ENCODE measurements at places on chromosomes 5 and 9. TPM values are rescaled to one million over a fixed set of nuclear protein-coding genes. Genes with fewer than 3 reads are reported as not detected.

- no peak overlapping the region for H3K27ac ChIP-seq
- H3K4me1 ChIP-seq = no peaks in the 10 kb centered on the region
- no peak overlapping the region for H3K4me3 ChIP-seq
- DNase-seq = no peak
- H3K27me3 ChIP-seq = no peaks in the 10 kb centered on the region
Observed at GRCh38 chr9:119839888-119840287, 470.7 kb upstream of the BRINP1 start.

GRCh38 chr5:1757511-1757910 lies 42.1 kb downstream of the MRPL36 start:
- H3K4me3 ChIP-seq = no peak overlapping the region
- H3K36me3 ChIP-seq = no peaks in the 10 kb centered on the region

The MYOT gene
- total RNA-seq = not detected

DNA sequence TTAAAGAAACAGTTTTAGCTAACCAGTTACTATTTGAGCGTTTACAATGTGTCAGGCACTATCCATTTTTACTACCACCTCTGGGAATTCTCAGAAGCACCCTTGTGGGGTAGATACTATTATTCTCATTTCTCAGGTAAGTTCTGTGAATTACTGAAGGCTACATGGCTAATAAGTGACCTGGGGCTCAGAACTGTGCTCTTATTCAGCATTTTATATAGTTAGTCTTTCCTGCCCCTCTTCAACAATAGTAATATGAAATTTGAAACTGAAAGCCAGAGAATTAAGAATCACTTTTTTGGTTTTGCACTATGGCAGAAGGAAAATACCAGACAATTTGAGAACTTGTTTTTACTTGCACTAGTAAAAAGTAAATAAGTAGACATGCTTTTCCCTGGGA lies 11.8 kb downstream of the ELL2 start:
- H3K27ac ChIP-seq = no peak overlapping the region
- peaks cover 31% of the 10 kb centered on the region for H3K4me1 ChIP-seq

The SLC6A7 gene
- not detected for total RNA-seq

DNA sequence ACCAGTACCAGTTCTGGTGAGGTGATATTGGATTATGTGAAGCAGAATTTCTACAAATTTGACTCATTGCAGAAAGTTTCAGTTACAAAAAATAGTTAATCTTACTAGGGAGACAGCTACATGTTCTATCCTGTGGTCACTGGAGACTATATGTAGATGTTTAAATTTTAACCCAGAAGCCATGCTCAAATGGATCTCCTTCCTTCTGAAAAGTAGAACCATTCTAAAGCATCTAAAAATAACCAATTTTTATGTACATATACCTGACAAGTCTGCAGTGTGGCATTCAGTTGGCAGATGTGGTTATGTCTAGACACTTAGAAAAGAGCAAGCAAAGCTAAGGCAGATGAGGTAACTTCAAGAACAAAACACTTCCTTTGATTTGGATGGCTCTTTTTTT lies 65.5 kb upstream of the POU4F3 start:
- DNase-seq = no peak
- H3K36me3 ChIP-seq = peaks cover 39% of the 10 kb centered on the region
- no peaks in the 10 kb centered on the region for H3K4me1 ChIP-seq
- H3K4me3 ChIP-seq = no peak overlapping the region
- H3K27me3 ChIP-seq = no peaks in the 10 kb centered on the region

- H3K4me1 ChIP-seq = peaks cover 11% of the 10 kb centered on the region
- peaks cover 5% of the 10 kb centered on the region for H3K36me3 ChIP-seq
- H3K27me3 ChIP-seq = no peaks in the 10 kb centered on the region
- no peak for DNase-seq
Observed at GRCh38 chr5:151171529-151171928, 13.9 kb upstream of the ANXA6 start.

The TMOD1 gene
- 0.16 TPM for total RNA-seq

GRCh38 chr5:1053391-1054017 lies 44.9 kb downstream of the NKD2 start:
- no peaks in the 10 kb centered on the region for H3K27me3 ChIP-seq
- H3K4me1 ChIP-seq = no peaks in the 10 kb centered on the region
- DNase-seq = no peak
- H3K4me3 ChIP-seq = no peak overlapping the region

The DDX4 gene
- 0.23 TPM for total RNA-seq

The C9orf50 gene
- not detected for total RNA-seq

GRCh38 chr9:19026375-19026774 lies 6.6 kb downstream of the SAXO1 start:
- H3K27me3 ChIP-seq = peaks cover 8% of the 10 kb centered on the region
- H3K36me3 ChIP-seq = no peaks in the 10 kb centered on the region
- peaks cover 5% of the 10 kb centered on the region for H3K4me1 ChIP-seq
- no peak for DNase-seq
- H3K4me3 ChIP-seq = no peak overlapping the region

DNA sequence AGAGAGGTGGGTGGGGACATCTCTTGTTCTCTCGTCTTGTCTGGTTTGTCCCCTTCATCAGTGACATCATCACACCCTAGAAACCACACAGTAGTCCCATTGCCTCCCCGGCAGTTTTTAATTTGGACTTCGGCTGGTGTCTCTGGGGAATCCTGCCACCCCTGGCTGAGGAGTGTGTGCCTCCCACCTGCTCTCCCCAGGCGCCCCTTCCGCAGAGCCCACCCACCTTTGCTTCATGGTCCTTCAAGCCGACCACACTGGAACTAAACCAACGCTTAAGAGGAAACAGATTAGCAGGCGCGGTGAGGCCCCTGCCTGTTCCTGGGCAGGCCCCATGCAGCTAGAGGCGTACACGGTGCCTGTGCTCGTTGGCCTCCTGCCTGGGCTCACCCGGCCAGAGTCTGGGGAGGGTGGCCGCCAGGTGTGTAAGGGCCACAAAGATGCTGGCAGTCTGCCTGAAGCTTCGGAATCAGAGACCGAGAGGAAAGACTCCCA lies 107.6 kb upstream of the SPRY4 start:
- no peaks in the 10 kb centered on the region for H3K36me3 ChIP-seq
- DNase-seq = peak; percentile 63
- peak overlapping the region; percentile 70 for H3K4me3 ChIP-seq
- peak overlapping the region; percentile 93 for H3K27ac ChIP-seq
- H3K4me1 ChIP-seq = peaks cover 39% of the 10 kb centered on the region

- H3K27ac ChIP-seq = no peak overlapping the region
- no peaks in the 10 kb centered on the region for H3K27me3 ChIP-seq
- no peaks in the 10 kb centered on the region for H3K36me3 ChIP-seq
Observed at GRCh38 chr5:74035521-74035937, 409.5 kb downstream of the ARHGEF28 start.

The CENPK gene
- 97.8 TPM for total RNA-seq

DNA sequence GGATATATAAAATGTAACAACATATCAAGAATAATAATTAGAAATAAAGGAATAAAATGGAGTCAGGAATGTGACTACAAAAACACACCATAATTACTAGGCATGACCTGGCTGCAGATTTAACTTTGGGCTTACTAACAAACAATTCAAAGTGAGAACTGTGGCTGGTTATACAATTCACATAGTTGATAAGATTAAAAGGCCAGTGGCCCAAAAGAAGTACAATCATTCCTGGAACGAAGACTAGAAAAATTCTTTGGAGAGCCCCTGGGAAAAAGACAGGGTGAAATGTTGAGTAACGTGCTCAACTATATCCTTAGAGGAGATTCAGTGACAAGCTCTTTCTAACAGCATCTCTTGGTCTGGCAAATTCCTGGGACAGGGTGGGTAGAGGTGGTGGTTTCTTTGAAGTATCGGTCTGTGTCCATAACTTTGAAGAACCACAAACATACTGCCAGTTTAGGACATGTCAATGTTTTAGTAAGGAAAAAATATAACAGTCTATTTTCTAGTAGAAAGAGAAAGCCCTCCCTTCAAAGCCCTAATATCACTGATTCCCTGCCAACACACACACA lies 75.0 kb upstream of the IL6ST start:
- no peak for DNase-seq
- no peak overlapping the region for H3K27ac ChIP-seq
- no peak overlapping the region for H3K4me3 ChIP-seq
- H3K4me1 ChIP-seq = peaks cover 53% of the 10 kb centered on the region
- H3K36me3 ChIP-seq = peaks cover 2% of the 10 kb centered on the region
- H3K27me3 ChIP-seq = peaks cover 5% of the 10 kb centered on the region

DNA sequence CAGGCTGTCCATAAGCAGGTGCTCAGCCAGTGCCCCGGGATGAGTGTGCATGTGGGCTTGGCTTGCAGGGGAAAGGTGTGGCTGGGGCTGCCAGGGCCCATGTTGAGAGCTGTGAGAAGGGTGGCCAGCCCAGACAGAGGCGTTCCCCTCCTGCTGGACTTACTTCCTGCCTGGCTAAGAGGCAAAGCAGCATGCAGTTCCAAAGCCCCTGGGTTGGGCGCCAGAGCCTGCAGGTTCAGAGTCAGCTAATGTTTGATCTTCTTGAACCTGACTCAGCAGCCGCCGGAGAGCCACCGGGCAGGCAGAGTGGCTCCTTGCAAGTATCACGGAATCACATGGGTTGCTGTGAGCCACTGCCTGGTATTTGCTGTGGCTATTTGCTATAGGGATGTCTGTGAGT lies 168.4 kb upstream of the MAP1B start:
- no peak for DNase-seq
- H3K27ac ChIP-seq = no peak overlapping the region
- no peaks in the 10 kb centered on the region for H3K36me3 ChIP-seq
- no peak overlapping the region for H3K4me3 ChIP-seq
- no peaks in the 10 kb centered on the region for H3K4me1 ChIP-seq

The PITX1 gene
- total RNA-seq = not detected

- H3K36me3 ChIP-seq = no peaks in the 10 kb centered on the region
- H3K27me3 ChIP-seq = peaks cover 6% of the 10 kb centered on the region
- no peak for DNase-seq
- H3K4me3 ChIP-seq = no peak overlapping the region
- no peaks in the 10 kb centered on the region for H3K4me1 ChIP-seq
Observed at GRCh38 chr5:160260881-160261815, 31.8 kb downstream of the FABP6 start.

DNA sequence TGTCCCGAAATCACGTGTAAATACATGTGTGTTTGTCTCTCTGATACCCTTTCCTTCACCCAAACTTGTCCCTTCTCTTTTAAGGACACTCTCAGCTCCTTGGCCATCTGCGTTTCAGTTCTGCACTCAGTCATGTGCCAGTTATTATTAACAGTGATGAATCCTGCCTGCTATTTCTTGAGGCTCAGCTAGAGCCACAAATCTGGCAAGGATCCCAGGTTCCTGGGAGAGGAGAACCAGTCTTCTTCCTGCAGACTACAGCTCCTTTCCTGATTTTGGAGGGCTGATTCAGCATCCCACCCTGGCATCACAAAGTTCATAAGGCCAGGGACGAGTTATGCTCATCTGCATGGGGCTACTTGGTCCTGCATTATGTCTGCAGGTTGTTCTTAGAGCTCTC lies 5.6 kb downstream of the MAMDC2 start:
- peaks cover 39% of the 10 kb centered on the region for H3K27me3 ChIP-seq
- no peak for DNase-seq
- H3K36me3 ChIP-seq = no peaks in the 10 kb centered on the region
- H3K4me1 ChIP-seq = peaks cover 13% of the 10 kb centered on the region
- no peak overlapping the region for H3K4me3 ChIP-seq
- no peak overlapping the region for H3K27ac ChIP-seq

The EPB41L4B gene
- not detected for total RNA-seq

The TXNDC8 gene
- not detected for total RNA-seq

The ZNF484 gene
- 10.4 TPM for total RNA-seq

The ORM1 gene
- total RNA-seq = not detected

DNA sequence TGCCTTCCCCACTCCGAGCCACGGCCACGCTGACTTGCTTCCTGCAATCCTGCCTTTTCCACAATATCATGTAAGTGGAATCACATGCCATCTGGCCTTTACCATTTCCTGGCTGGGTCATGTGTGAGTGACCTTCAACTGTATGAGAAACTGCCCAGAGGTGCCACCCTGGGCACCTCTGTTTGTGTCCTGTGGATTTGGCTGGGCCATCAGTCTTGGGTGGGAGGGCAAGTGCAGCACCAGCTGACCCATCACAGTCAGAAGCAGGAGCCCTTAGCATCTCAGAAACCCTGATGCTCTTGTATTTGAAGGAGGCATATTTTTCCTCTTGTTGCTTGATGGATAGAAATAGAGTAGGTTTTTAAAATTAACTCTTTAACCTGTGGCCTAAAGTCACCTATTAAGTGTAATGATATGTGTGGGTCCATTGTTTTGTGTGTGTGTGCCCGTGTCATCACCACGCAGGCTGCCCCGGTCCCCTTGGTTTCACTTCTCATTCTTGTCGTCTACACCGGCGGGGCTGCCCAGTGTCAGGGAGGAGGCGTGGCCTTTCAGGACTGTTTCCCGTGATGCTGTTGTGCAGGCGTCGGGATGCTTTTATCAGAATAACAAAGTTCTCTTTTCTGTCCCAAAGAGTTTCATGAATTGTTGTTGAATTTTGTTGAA lies 52.1 kb upstream of the CACNA1B start:
- no peak for DNase-seq
- no peaks in the 10 kb centered on the region for H3K4me1 ChIP-seq
- no peak overlapping the region for H3K27ac ChIP-seq
- H3K27me3 ChIP-seq = no peaks in the 10 kb centered on the region
- H3K4me3 ChIP-seq = no peak overlapping the region
- H3K36me3 ChIP-seq = peaks cover 44% of the 10 kb centered on the region

DNA sequence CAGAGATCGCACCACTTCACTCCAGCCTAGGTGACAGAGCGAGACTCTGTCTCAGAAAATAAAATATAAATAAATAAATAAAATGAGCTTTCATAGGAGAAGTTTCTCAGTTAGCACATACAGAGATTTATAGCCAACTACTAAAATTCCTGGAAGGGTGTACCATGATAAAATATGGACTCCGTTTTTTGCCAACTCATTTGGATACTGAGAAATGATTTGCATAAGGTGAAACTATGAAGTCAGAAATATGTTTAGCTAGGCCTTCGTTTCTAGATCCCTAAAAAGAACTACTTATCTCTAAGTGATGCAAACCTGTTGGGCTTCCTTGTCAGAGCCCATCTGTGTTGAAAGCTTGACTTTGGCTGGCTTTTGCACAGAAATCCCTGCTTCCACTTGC lies 56.9 kb upstream of the SLC1A1 start:
- no peak for DNase-seq
- no peaks in the 10 kb centered on the region for H3K27me3 ChIP-seq
- H3K36me3 ChIP-seq = no peaks in the 10 kb centered on the region
- H3K4me1 ChIP-seq = no peaks in the 10 kb centered on the region
- no peak overlapping the region for H3K4me3 ChIP-seq

DNA sequence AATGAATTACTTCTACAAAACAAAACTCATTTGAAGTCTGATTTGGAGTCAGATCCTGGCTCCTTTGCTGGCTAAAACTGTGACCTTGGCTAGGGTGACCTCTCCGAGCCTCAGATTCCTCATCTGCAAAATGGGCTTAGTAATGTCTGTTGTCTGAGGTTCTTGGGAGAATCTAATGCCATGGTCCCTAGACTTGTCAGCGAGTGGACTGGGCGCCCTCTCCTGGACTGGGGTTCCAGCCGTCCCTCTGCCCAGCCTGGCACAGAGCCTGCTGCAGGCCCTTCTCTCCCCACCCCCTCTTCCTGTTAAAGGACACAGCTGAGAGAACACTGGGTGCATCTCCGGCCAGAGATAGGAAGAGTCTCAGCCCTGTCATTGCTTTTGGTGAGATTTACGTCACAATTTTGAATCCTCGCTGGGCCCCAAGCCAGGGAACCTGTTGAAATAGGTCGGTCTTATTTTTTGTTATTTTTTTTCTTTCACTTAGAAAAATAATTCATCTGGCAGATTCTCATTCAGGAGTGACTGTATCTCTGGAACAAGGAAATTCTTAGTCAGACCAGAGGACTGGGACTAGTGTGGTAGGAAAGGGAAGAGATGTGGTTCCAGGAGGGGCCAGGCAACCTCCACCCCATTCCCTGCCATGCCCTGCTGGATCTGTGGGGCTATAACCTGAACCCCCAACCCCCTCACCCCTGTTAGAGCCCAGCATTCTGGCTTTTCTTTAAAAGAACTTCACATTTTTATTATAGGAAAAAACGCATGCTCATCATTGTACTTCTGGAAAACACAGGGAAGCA lies 48.2 kb upstream of the RPL26L1 start:
- no peaks in the 10 kb centered on the region for H3K4me1 ChIP-seq
- no peak overlapping the region for H3K4me3 ChIP-seq
- peak; percentile 27 for DNase-seq
- H3K27ac ChIP-seq = no peak overlapping the region
